Stimulated activated naive B cell treated with anti-CD40 and anti-IgM and Interleukin-4, amounts not matched to agents 10 μg/mL and 1 μg/mL and 100 μg/mL, for 72 hours (primary cell): ENCODE measurements at places on chromosomes 3 and 15.

- DNase-seq = no peak
Observed at GRCh38 chr3:143910756-143911155, 60.9 kb upstream of the DIPK2A start.

DNA sequence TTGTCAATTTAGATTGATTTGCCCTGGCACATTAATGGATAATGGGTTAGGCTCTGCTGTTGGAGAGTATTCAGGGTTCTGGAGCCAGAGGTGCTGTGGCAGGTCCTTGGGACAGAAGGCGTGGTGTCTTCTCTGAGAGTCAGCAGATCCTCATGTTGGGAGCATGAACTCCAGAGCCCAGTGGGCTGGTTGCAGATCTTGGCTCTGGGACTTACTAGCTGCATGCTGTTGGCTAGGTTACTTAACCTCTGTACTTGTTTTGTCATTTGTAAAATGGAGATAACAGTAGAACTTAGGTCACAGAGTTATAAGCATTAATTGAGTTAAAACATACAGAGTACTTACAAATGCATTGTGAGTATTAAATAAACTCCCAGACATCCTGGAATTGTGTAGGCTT, 77.6 kb downstream of the CCK start:
- no peak for DNase-seq

DNA sequence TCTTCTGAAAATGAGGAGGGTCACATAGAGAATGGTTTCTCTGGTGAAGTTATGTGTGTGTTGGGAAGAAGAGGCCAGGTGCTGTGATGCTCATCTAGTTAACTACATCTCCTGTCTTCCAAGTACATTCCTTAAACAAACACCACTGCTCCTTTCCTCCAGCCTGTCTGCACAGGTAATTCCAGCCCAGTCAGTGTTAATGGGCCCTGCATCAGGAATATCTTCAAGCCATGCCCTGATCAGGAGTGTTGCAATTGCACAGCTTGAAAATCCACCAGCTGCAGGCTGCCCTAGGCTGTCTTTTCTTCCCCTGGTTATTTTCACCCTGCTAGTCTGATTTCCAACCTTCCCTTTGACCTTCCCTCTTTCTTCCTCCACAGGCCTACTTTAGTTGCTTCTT, 41.9 kb upstream of the LMOD3 start:
- DNase-seq = no peak

- no peak for DNase-seq
Observed at GRCh38 chr3:39372833-39373232, 10.3 kb upstream of the SLC25A38 start.

- DNase-seq = no peak
Observed at GRCh38 chr3:107740992-107741896, 218.5 kb downstream of the BBX start.

- DNase-seq = no peak
Observed at GRCh38 chr3:99747915-99748314, 69.7 kb upstream of the CMSS1 start.

- no peak for DNase-seq
Observed at GRCh38 chr3:143974271-143975238, 2.9 kb downstream of the DIPK2A start.

DNA sequence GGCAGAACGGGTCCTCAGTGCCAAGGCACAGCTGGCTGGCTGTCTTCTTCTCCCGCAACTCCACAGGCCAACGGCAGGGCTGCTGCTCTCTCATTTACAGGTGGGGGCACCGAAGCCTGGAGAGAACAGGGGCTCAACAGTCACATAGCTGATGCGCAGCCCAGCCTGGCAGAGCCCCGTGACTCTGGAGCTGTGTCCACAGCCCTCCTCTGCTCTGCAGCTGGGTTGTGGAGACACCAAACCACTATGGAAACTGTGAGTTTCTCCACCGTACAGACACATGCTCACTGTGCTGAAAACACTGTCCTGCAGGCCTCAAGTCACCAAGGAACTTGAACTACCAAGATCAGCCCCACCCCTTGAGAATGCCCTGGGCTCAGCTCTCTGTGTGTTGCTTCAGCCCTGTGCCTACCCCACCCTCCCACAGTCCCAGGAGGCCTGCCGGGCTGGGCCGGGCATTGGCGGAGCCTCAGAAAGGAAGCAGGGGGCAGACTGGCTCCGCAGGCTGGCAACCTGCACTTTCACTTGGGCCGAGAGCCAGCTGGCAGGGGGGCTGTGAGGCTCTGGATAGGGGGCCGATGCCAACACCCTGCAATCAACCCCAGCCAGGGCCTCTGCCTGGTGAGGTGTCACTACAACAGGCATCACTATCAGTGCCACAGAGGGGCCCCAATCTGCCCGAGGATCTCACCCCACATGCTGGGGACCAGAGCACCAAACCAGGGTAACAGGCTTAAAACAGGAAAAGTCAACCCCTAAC, 113.7 kb upstream of the RPL32 start:
- peak; percentile 74 for DNase-seq

DNA sequence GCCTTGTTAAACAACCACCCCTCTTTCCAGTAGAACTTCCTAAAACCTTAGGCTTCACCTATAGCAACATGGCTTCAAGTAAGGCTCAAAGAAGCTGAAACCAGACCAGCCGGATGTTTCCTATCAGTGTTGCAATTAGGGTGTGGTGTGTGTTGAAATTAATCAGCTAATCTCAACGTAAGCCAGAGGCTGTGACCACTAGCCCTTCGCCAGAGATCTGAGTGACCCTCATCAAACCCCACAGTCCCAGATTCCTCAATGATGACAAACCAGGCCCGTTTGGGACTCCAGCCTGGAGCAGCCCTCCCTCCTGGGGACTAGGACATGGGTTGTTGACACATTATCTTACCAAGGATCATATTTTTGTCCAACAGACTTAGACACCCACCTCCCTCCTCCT, 27.3 kb downstream of the CYP11A1 start:
- DNase-seq = no peak

DNA sequence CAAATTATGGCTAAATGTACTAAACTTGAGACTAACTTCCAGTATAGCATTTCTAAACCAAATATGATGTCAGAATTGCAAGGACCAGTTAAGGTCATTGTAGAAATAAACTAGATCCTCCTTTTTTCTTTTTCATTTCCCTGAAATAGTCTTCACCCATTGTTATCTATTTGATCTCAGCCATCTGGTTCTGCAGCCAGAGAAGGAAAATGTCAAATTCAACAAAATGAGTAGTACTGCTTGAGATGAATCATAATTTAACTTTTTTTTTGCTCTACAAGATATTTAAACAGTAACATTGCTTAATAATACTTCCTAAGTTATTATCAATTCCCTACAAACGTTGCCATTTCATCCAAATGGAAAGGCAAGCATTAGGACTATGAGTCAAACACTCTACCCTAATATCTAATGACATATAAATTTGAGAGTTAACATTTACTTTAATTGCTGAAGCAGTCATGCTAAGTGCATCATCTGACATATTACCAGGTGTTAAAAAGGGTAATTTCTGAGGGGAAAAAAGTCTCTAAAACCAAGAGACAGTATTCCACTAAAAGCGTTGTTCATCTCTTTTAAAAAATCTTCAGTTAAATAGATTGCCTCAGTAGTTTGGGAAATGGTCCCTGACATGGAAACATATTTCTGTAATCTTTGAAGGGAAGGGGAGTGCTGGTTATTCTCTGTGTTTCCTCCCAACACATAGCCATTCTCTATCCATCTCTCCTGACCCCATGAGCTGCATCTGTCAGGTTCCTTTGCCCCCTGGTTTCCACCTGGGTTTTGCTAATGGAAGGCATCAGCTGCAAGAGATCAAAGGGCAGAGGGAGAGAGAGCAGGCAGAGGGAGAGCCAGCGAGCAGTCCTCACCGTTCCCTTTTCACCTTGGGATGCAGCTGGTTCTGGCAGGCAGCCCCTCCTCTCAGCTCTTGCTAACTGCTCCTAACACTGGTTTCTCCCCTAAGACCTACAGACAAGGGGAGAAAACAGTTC, 138.5 kb downstream of the ARPP21 start:
- no peak for DNase-seq

DNA sequence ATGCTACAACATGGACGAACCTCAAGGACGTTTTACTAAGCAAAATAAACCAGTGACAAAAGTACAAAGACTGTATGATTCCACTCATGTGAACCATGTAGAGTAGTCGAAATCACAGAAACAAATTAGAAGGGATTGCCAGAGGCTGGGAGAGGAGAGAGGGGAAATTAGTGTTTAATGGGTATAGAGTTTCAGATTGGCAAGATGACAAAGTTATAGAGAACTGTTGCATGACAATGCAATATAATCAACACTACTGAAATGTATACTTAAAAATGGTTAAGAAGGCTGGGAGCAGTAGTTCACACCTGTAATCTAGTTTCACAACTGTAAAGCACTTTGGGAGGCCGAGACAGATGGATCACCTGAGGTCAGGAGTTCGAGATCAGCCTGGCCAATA, 36.9 kb downstream of the PLS1 start:
- DNase-seq = no peak

GRCh38 chr3:52245322-52246263, at the start of gene PPM1M:
TSS of gene PPM1M (plus strand) at chr3:52245759. CDS start at chr3:52245825, 66 bp downstream.
- peak; percentile 34 for DNase-seq

DNA sequence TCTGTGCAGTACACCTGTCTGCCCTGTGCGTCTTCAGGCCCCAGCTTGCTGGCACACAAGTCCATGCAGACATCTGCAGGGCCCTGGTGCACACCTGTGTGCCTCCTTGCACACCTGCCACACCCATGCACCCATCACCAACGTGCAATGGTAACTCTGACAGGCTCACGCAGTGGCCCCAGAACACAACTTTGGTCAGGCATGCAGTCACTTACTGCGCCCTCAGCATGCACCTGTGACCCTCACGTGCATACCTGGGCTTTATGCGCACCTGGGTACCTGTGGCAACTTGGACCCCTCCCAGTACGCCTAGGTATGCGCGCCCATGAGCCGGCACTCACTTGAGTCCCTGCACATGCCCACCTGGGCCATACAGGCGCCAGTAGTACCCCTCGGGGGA, 1.7 kb downstream of the PLXND1 start:
- no peak for DNase-seq

- no peak for DNase-seq
Observed at GRCh38 chr3:10145685-10146084, 4.1 kb downstream of the VHL start.
